NCI-H2107 (cell line): ENCODE measurements at places on chromosomes 5 and 9.

GRCh38 chr5:104052558-104053352 lies 490.2 kb upstream of the NUDT12 start:
- no peak for DNase-seq

- DNase-seq: no peak
Observed at GRCh38 chr5:131659290-131659689, 24.3 kb upstream of the RAPGEF6 start.

GRCh38 chr9:3447788-3448187 lies 78.0 kb downstream of the RFX3 start:
- no peak for DNase-seq

DNA sequence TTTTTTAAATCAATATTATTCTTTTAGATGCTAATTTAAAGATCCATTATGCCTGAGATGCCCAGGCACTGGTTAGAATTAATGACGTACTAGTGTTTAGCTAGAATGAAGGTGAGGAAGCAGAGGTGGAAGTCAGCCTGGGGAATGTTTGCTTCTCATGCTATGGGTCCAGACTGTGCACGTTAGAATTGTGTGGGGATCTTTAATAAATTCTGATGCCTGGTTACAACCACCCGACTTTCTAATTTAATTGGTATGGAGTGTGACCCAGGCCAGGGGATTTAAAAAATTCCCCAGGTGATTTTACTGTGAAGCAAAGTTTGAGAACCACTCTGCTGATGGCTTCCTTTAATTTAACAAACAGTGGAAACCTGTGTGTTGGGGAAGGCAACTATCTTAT lies 111.1 kb downstream of the DOCK2 start:
- DNase-seq: no peak

- no peak for DNase-seq
Observed at GRCh38 chr5:113578091-113578490, 64.6 kb downstream of the YTHDC2 start.

DNA sequence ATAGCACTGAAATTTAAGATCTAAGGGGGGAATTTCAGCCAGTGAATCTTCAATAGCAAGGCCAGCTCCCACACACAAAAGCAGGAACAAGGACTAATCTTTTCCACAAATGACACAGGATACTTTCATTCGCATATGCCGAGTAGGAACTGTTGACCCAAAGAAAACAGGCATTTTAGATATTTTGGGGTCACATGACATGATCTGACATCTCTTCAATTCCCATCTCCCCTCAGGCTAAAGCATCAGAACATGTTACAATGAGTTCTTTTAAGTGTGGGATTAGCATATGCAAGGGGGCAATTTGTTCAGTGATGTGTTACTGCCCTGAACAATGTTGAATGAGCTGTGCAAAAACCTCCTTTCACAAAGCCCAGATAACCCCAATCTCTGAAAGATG lies 68.2 kb downstream of the TLE1 start:
- DNase-seq: no peak

DNA sequence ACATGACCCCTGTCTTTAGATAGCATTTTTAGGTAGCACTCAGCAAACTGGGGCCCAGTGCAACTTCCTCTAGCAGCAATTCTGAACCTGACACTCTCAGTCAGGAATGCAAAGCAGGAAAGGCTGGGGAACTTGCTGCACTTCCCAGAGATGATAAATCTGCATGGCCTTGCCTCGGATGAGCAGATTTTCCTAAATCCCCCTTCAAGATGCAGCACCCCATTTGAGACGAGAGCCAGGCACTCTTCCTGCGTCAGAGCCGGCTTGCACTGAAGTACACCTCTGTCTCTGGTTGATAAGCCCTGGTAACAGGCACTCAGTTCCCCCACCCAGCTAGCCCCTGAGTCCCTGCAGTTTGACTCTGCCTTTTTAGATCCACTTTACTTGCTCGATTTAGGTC lies 296.7 kb upstream of the PANK3 start:
- no peak for DNase-seq

DNA sequence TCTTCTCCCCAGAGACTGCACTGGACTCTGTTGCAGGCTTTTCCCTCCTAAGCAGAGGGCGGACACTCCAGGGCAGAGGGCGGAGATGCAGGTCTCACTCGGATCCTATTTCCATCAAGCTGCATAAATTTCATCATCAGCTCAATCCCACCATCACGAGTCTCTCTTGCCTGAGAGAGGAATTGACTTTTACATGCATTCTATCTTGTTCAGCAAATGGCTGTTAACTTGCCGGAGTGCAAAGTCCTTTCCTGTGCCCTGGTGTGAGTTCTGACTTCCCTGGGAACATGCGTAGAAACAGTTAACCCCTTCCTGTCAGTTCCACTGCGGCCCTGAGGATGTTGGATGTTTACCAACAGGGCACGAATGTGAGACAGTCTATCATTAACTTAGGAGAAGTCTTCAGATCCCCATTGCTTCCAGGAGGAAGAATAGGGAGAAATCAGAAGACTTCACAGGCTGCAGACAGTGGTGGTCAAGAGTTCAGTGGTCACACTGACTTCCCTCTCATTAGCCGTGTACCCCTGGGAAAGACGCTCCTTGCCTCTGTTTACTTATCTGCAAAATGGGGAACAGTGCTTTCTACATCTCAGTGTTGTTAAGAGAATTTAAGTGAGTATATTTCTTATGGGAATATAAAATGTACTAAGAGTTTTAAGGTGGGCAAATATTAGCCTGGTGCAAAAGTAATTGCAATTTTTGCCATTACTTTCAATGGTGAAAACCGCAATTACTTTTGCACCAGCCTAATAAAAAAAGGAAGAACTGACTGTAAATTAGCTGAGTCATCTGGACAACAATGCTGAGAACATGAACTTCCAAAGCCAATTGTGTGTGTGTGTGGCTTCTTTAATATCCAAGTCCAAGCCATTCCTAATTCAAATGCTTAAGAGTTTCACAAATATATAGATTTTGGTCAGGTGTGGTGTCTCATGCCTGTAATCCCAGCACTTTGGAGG lies 248.0 kb downstream of the DRD1 start:
- DNase-seq: no peak
